Nephron progenitor cell (in vitro differentiated cells): ENCODE measurements at places on chromosomes 4 and X.

DNA sequence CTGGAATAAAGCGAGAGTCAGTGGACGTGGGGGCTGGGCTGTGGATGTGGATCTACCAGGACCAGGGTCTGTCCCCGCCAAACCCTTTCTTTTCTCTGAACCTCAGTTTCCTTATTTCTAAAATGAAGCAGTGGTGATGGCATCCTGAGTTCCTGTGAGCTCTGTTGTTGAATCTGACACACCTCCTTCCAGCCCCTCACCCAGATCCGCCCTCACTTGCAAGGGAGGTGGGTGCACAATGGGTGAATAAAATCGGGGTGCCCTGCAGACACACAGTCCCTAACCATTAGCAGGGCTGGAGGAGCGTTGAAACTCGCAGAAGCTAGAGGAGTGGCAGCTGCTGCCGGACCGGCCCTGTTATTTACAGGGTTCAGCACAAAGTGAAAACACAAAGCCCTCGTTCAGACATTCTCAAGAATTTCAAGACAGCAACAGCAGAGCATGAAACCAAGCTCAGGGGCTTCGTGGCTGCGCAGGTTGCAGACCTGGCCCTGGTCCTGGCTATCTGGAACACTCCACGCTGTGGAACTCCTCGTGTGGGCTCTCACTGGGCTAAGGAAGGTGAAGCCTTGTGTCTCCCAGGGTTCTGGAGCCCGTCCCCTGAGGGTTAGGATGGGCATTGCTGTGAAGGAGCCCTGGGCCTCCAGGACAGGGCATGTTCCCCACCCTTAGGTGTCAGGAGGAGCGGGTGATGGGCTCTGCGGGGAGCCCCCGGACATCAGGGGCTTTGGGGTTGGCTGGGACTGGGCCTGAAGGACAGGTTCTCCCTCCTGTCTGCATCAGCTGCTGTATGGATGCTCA lies 42.9 kb downstream of the PSAPL1 start:
- no peak for DNase-seq

GRCh38 chrX:129823115-129823514 lies 20.6 kb downstream of the ZDHHC9 start:
- DNase-seq: peak; percentile 30

- no peak for DNase-seq
Observed at GRCh38 chr4:189802884-189803283, 137.8 kb upstream of the FRG1 start.

GRCh38 chr4:38268837-38269236 lies 308.6 kb downstream of the PTTG2 start:
- DNase-seq: no peak

DNA sequence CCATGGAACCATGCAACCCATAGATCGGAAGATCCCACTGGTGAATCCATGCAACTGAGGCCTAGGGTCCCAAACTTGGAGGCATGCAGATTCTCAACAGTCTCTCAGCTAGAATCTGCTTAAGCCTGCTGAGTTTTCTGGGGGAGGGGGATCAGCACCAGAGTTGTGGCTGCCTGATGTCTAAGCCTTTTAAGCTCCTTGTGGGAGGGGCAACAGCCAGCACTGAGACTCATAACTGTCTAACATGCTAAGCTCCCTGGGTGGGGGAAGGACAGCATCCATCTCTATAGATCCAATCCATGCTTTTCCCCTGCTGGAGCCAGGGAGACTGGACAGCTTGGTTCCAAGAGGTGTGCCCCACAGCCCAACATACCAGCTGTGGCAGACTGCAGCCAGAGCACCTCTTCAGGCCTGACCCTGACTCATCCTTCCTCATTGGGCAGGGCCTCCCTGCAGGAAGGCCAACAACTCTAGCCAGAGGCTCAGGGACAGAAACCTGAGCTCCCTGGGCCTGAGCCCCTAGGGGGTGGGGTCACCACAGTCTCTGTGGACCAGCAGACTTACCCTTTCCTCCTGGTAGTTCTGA lies 300.1 kb upstream of the SLC7A11 start:
- DNase-seq: no peak

DNA sequence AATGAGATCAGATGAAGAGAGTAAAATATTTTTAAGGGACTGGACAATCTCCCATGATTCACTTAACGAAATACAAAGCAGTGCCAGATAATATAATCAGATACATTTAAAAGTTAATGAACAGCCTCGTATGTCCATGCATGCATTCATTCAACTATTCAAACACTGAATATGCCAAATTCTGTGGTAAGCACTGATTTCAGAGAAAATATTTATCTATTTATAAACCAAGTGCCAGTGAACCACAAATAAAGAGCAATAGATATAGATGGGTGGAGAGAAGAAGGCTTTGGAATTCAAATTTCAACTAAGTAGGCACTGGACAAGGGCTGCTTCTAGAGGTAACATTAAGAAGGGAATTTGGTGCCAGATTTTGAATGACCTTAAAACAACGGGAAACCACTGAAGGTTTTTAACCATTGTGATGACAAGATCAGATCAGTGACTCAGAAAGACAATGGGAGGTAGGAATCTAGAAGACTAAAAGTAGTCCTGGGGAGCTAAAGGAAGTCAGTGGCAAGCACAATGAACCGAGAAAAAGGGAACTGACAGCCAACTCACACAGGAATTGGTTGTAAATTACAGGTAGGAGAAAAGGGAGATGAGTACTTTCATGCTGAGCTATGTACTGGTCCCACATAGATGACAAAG lies 14.2 kb downstream of the ELOVL6 start:
- no peak for DNase-seq

- no peak for DNase-seq
Observed at GRCh38 chr4:11455201-11455835, 26.6 kb upstream of the HS3ST1 start.

DNA sequence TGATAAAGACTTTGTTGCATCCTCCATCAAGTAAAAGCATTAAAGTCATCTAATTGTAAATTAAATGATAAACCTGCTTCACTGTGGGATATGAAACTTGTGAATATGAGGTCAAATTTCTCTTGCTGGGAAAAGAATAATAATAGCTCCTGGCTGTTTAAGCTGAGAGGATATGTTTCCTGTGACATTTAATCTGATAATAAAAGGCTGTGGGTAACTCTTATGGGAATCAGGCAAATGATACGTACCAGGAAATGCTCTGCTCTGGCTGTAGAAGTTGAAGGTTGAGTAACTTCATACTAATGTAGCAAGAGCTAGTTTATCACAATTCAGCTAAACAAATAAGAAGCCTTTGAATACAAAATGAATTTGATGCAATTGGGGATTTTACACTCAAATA lies 574.6 kb downstream of the RAPGEF2 start:
- DNase-seq: no peak

- no peak for DNase-seq
Observed at GRCh38 chr4:10983268-10983667, 298.7 kb upstream of the CLNK start.

GRCh38 chr4:47551682-47552081 lies 66.6 kb downstream of the ATP10D start:
- DNase-seq: no peak

GRCh38 chr4:107552306-107552705 lies 167.7 kb downstream of the PAPSS1 start:
- no peak for DNase-seq
